CD4-positive, alpha-beta T cell (primary cell): ENCODE measurements at places on chromosomes 5 and 9. TPM values are rescaled to one million over a fixed set of nuclear protein-coding genes. Genes with fewer than 3 reads are reported as not detected.

The RETREG1 gene
- 69.7 TPM for total RNA-seq

The IL3 gene
- not detected for total RNA-seq

The CCNJL gene
- not detected for total RNA-seq

The DMRT3 gene
- not detected for total RNA-seq

The NMUR2 gene
- not detected for total RNA-seq

The TMEM167A gene
- 33.8 TPM for total RNA-seq

The PCDHB11 gene
- not detected for total RNA-seq

DNA sequence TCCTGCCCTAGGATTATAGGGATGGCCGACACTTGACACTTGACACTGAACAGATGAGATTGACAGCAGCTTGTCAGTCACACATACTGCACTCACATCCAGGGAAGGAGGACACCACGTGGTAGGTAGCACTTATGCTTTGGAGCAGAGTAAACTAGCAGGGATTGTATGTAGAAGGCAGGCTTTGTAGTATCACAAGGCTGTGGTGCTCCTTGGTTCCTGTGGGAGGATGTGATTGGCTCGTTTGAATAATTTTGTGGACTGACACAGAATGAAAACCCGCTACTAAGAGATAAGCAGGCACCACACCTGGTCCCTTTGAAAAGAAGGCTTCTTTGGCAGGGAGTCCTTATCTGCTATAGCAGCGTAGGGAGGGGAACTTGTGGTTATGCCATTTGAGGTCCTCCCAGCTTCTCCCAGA, 63.6 kb upstream of the IL12B start:
- H3K4me1 ChIP-seq, result no peaks in the 10 kb centered on the region
- no peaks in the 10 kb centered on the region for H3K27me3 ChIP-seq
- no peaks in the 10 kb centered on the region for H3K36me3 ChIP-seq
- H3K27ac ChIP-seq, result no peak overlapping the region

DNA sequence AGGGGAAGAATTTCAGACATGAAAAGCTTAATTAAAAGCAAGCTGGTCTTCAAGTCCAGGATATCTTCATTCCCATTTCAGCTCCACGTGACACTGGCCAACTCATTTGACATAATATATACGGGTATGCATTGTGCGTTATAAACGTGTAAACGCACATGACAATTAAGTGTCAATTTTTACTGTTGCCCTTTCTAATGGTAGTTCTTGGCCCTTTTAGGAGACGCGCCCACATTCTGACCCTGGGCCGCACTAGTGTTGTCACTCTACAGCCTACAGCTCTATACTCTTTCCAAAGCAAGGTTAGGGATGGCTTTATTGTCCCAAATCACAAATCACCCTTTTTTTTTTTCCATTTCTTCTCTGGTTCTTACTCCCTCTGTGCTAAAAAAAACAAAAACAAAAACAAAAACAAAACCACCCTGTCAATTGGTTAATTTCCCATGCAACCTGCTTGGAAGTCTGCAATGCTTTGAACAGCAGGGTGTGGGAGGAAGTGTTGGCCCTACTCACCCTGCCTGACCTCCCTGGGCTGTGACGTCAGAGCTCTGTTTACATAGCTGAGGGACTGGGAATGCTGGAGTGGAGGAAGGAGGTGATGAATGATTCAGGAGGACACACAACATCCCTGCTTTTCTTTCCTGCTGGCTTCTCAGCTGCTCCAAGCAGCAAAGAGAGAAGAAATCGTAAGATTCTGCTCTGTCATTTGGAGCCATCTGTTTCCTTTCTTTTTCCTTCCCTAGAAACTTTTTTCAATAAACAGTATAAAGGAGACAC, 19.3 kb downstream of the RFK start:
- DNase-seq, result no peak
- H3K27me3 ChIP-seq, result no peaks in the 10 kb centered on the region
- H3K4me1 ChIP-seq, result no peaks in the 10 kb centered on the region
- H3K27ac ChIP-seq, result no peak overlapping the region
- no peaks in the 10 kb centered on the region for H3K36me3 ChIP-seq

DNA sequence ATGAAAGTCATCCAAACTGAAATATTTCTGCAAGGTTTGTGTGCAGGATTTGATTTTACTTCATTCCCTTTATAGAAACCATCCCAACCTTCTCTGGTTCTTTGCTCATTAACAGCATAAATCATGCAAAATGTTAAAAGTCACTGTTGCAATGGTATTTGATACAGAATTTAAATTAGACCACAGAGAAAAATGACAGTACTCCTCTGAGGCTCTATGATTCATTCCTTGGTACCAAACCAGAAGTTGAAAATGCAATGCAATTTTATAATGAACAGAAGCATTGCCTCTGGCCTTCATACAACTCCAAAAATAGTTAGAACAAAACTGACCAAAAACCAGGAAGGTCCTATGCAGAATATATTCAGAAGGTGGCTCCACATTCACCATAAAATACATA, 607.1 kb downstream of the TLE1 start:
- H3K27ac ChIP-seq, result no peak overlapping the region
- DNase-seq, result no peak
- no peak overlapping the region for H3K4me3 ChIP-seq
- no peaks in the 10 kb centered on the region for H3K27me3 ChIP-seq
- no peaks in the 10 kb centered on the region for H3K4me1 ChIP-seq

GRCh38 chr9:97487107-97487506, 14.4 kb upstream of the TMOD1 start:
- H3K4me1 ChIP-seq, result no peaks in the 10 kb centered on the region
- peaks cover 29% of the 10 kb centered on the region for H3K36me3 ChIP-seq
- H3K27ac ChIP-seq, result no peak overlapping the region
- H3K27me3 ChIP-seq, result no peaks in the 10 kb centered on the region
- no peak for DNase-seq

DNA sequence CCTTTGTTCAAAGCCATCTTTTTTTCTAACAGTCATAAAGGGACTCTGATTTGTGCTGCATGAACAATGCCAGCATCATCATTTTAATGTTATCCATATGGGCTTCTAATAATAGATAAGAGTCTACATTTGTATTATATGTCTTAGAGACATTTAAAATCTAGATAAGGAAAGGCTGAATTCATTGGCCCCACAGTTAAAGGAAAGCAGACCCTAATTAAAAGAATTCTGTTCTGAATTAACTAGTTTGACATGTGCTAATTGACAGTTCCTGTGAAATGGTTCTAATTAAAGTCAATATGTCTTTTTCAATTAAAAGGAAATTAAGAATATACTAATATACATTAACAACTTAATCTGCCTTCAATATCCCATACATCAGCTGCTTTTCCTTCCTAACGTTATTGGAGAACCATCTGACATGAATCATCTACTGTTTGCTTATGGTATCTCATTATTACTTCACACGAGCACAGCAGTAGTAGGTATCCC, 104.7 kb downstream of the NR2F1-AS1 start:
- H3K36me3 ChIP-seq, result no peaks in the 10 kb centered on the region
- H3K27me3 ChIP-seq, result no peaks in the 10 kb centered on the region
- H3K4me3 ChIP-seq, result no peak overlapping the region

- H3K4me3 ChIP-seq, result peak overlapping the region; percentile 91
- peak overlapping the region; percentile 93 for H3K27ac ChIP-seq
- no peak for DNase-seq
- no peaks in the 10 kb centered on the region for H3K27me3 ChIP-seq
Observed at GRCh38 chr5:40678460-40679147, 1.1 kb upstream of the PTGER4 start.

DNA sequence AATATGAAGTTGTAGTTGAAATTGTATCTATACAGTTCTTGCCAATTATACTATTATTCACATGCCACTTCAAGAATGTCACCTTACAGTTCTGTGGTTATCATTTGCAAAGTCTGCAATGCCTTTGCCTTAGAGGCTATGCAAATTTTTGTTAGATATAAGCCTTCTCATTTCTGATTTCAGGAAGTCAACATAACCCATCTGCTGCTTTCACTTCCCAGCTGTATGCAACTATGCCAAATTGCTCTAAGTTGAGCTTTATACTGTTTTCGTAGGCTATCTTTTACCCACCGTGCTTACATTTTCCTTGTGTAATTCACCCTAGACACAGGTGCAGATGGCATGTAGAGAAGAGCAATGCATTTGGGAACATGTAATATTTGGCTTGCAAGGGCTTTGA, 1083.0 kb downstream of the CDH9 start:
- no peak for DNase-seq
- H3K27ac ChIP-seq, result no peak overlapping the region
- no peak overlapping the region for H3K4me3 ChIP-seq
- no peaks in the 10 kb centered on the region for H3K4me1 ChIP-seq
- H3K27me3 ChIP-seq, result no peaks in the 10 kb centered on the region

DNA sequence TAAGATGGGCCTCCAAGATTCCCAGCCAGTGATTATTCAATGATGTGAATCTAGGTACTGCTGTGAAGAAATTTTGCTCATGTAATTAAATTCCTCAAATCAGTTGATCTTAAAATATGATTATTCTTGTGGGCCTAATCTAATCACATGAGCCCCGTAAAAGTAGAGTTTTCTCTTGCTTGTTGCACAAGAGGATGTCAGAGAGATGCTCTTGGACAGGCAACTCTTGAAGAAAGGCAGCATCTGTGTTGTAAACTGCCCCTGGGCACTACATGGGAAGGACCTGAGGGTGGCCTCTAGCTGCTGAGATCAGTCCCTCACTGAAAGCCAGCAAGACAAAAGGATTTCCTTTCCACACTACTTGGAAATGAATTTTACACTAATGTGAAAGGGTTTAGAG, 132.9 kb downstream of the TRPM3 start:
- no peaks in the 10 kb centered on the region for H3K27me3 ChIP-seq
- no peak overlapping the region for H3K27ac ChIP-seq
- DNase-seq, result no peak
- no peak overlapping the region for H3K4me3 ChIP-seq

- peaks cover 7% of the 10 kb centered on the region for H3K27me3 ChIP-seq
- H3K36me3 ChIP-seq, result no peaks in the 10 kb centered on the region
- no peaks in the 10 kb centered on the region for H3K4me1 ChIP-seq
- H3K4me3 ChIP-seq, result no peak overlapping the region
- no peak overlapping the region for H3K27ac ChIP-seq
- DNase-seq, result no peak
Observed at GRCh38 chr9:135641745-135642144, 2.4 kb upstream of the GLT6D1 start.

DNA sequence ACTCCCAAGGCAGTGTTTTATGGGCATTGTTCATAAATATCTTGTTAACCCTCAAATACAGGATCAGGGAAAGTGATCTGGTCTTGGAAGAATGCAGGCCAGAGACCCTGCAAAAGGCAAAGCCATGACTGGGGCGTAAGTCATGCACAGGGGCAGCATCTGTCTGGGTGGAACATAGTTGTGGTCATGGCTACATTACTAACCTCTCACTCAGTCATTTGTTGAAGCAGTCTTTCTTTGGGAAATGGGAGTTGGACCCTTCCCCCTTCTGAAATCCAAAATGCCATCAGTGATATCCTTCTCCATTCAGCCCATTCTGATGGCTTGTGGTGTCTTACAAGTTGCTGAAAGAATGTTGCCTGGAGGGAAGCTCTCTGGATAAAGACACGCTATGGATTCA, 68.1 kb downstream of the GDNF start:
- DNase-seq, result no peak
- no peaks in the 10 kb centered on the region for H3K4me1 ChIP-seq
- no peaks in the 10 kb centered on the region for H3K36me3 ChIP-seq
- H3K27ac ChIP-seq, result no peak overlapping the region

DNA sequence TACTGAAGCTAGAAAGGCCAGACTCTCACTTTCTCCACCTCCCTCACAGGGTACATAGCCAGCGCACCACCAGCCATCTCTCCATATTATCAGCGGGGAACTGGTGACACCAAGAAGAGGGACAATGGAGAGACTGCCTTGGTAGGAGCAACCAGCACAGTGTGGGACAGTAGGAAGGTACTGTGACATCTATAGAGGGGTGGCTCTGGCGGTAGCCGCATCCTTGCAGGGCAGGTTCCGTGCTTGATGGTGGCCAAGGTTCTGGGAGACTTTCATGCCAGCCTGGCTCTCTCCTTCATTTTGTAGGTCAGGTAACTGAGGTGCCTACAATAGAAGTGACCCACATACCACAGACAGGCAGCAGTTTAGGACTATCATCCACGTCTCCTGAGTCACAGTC, 65.5 kb upstream of the SMIM23 start:
- no peaks in the 10 kb centered on the region for H3K36me3 ChIP-seq
- H3K4me3 ChIP-seq, result no peak overlapping the region
- DNase-seq, result no peak
- H3K27ac ChIP-seq, result no peak overlapping the region

DNA sequence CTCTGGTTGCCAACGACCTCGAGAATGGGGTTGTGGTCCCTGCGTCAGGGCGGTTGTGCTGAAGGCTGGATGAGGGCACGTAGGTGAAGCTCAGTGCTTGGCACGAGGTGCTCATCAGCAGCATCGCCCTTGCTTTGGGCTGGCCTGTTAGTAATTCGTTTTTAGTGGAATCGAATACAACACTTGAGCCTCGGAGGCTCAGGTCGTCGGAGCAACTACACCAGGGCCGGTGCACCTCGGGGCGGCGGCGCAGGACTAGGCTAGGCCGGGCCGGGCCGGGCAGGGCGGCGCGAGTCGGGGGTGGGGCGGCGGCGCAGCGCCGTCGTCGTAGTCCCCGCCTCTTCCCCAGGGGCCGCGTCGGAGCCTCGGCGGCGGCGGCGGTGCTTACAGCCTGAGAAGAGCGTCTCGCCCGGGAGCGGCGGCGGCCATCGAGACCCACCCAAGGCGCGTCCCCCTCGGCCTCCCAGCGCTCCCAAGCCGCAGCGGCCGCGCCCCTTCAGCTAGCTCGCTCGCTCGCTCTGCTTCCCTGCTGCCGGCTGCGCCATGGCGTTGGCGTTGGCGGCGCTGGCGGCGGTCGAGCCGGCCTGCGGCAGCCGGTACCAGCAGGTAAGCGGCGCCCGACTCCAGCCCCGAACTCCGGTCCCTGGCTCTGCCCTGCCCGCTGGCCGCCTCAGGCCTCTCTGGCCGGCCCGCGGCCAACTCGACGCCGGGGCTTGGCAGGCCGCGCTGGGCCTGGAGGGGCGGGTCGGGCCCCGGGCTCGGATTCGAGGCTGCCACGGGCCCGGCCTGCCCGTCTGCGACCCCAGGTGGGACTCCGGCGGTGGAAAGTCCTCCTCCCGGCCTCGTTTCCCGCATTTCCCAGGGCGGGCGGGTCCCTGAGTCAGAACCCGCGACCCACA, at the start of gene NDFIP1:
Gene NDFIP1, plus strand, starts transcription at position 348 of the 899 bp plus-strand sequence. Its CDS starts 196 bp downstream, at position 544.
- peaks cover 41% of the 10 kb centered on the region for H3K4me1 ChIP-seq
- H3K27me3 ChIP-seq, result no peaks in the 10 kb centered on the region
- peak within 1 kb of the TSS; percentile 89 for H3K27ac ChIP-seq
- DNase-seq, result peak; percentile 88

- no peak overlapping the region for H3K27ac ChIP-seq
- no peaks in the 10 kb centered on the region for H3K27me3 ChIP-seq
- no peaks in the 10 kb centered on the region for H3K4me1 ChIP-seq
- no peak for DNase-seq
- H3K36me3 ChIP-seq, result no peaks in the 10 kb centered on the region
- H3K4me3 ChIP-seq, result no peak overlapping the region
Observed at GRCh38 chr5:122493091-122494021, 181.3 kb downstream of the SNCAIP start.

DNA sequence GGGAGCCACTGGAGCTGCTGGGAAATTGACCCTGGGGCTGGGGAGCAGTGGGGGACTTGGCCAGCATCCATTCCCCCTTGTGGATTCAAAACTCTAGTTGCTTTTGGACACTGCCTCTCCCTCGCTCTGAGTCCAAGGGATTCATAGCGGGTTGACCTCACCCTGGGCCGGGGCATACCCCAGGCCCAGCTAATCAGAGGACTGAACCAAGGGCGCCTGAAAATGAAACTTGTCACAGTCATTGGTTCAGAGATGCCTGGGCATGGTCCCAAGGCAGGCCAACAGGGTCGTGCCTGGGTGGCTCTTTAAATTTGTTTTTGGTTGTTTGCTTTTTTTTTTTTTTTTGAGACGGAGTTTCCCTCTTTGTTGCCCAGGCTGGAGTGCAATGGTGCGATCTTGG, 22.6 kb downstream of the STK10 start:
- DNase-seq, result no peak
- peaks cover 91% of the 10 kb centered on the region for H3K4me1 ChIP-seq
- H3K27ac ChIP-seq, result no peak overlapping the region
- H3K36me3 ChIP-seq, result peaks cover 63% of the 10 kb centered on the region
